WTC11 (cell line): ENCODE measurements at places on chromosomes 1 and 21. TPM values are rescaled to one million over a fixed set of nuclear protein-coding genes. Genes with fewer than 3 reads are reported as not detected.

SPATA21 gene
- total RNA-seq, result 0.07 to 0.41 TPM in 2 of 3 replicates, not detected in the other

ZNF593OS gene
- not detected in 3 replicates for total RNA-seq

PAQR6 gene
- total RNA-seq, result 5.9 to 7.9 TPM (median 6.5 TPM) in 3 replicates

FAM110D gene
- 0.37 to 0.55 TPM (median 0.53 TPM) in 3 replicates for total RNA-seq

RNF186 gene
- not detected in 3 replicates for total RNA-seq

RUSC1 gene
- 51.4 to 68.8 TPM (median 55.3 TPM) in 3 replicates for total RNA-seq

ACKR1 gene
- total RNA-seq, result 0.18 to 0.63 TPM (median 0.34 TPM) in 3 replicates

GRCh38 chr1:184296466-184297243, 90.2 kb upstream of the C1orf21 start:
- H3K27me3 ChIP-seq, result no peaks in the 10 kb centered on the region
- H3K4me3 ChIP-seq, result no peak overlapping the region
- no peak for DNase-seq
- peaks cover 7% of the 10 kb centered on the region for H3K4me1 ChIP-seq

- DNase-seq, result no peak
- H3K4me1 ChIP-seq, result peaks cover 12% of the 10 kb centered on the region
- no peak overlapping the region for H3K4me3 ChIP-seq
- H3K27ac ChIP-seq, result no peak overlapping the region
- no peaks in the 10 kb centered on the region for H3K36me3 ChIP-seq
Observed at GRCh38 chr1:197390856-197391255, 122.8 kb downstream of the CRB1 start.

- H3K27me3 ChIP-seq, result peaks cover 11% of the 10 kb centered on the region
- peak overlapping the region; percentile 90 for H3K27ac ChIP-seq
- peaks cover 39% of the 10 kb centered on the region for H3K4me1 ChIP-seq
Observed at GRCh38 chr1:18949686-18950400, 6.6 kb downstream of the IFFO2 start.

- peaks cover 64% of the 10 kb centered on the region for H3K4me1 ChIP-seq
- no peaks in the 10 kb centered on the region for H3K36me3 ChIP-seq
- H3K4me3 ChIP-seq, result peak within 1 kb of the TSS; percentile 87
- no peak for DNase-seq
Observed at GRCh38 chr1:53946252-53947171, at the start of gene LRRC42. Gene LRRC42, plus strand, starts transcription at chr1:53946350. Its CDS starts 5,650 bp downstream, at chr1:53952000.

DNA sequence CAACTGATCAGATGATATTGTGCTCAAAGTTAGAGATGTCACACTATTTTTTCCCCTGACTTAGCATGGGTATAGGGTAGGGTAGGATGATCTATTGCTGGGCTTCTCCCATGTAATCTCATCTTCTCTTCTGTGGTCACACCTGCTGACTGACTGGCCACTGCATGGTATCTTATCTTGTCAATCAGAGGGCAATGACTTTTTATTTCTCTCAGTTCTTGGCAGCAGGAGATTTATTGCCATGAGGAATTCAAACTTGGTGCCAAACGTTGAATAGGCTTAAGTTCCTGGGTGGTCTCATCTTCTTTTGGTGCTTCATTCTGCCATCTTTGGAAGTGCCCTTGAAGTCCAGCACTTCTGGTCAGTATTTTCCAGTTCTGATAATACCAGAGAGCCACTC, 226.4 kb upstream of the POGK start:
- no peak for DNase-seq
- no peak overlapping the region for H3K4me3 ChIP-seq
- H3K27ac ChIP-seq, result no peak overlapping the region
- H3K4me1 ChIP-seq, result no peaks in the 10 kb centered on the region
- H3K27me3 ChIP-seq, result no peaks in the 10 kb centered on the region; the same call in 1 of the 2 replicates

DNA sequence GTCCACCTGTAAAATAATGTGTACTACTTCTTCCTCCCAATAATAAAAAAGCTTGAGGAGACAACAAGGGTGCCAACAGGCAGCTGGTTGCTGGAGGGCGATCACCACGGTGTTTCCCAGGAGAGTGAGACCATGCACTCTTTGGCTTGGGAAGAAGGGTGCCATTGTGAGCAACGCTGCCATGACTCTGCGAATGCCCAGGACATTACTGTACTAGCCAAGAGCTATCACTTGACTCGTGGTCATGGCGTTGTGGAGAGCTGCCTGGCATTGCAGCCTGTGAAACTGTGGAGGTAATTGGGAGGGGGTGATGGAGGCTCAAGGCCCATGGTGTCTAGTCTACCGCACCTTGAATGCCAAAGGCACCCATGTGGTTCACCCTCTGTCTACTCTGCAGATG, 14.6 kb upstream of the PRMT2 start:
- peaks cover 19% of the 10 kb centered on the region for H3K4me1 ChIP-seq
- H3K27me3 ChIP-seq, result no peaks in the 10 kb centered on the region; the same call in 1 of the 2 replicates
- peaks cover 9% of the 10 kb centered on the region for H3K36me3 ChIP-seq

GRCh38 chr1:110060034-110060661, 10.3 kb downstream of the ALX3 start:
- peak; percentile 81 for DNase-seq
- no peak overlapping the region for H3K4me3 ChIP-seq
- no peak overlapping the region for H3K27ac ChIP-seq
- peaks cover 12% of the 10 kb centered on the region for H3K27me3 ChIP-seq
- H3K36me3 ChIP-seq, result peaks cover 36% of the 10 kb centered on the region

DNA sequence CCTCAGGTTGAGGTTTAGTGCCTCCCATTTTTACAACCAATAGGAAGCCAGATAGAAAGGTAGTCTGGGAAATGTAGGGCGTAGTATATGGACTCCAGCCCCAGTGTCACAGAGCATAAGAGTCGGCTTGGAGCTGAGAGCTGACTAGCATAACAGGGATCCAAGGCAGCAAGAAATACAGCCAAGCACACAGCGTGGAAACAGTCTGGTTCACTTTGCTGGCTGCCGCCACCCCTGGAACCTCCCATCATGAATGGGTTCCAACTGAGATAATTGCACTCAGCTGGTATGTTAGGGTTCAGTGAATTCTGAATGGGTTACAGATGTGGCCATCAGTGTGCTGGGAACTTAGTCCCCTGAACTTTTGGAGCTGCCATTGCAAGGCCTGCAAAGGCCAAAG, 76.7 kb upstream of the GPR88 start:
- H3K27me3 ChIP-seq, result peaks cover 17% of the 10 kb centered on the region
- peaks cover 44% of the 10 kb centered on the region for H3K4me1 ChIP-seq
- H3K4me3 ChIP-seq, result no peak overlapping the region
- no peak overlapping the region for H3K27ac ChIP-seq

DNA sequence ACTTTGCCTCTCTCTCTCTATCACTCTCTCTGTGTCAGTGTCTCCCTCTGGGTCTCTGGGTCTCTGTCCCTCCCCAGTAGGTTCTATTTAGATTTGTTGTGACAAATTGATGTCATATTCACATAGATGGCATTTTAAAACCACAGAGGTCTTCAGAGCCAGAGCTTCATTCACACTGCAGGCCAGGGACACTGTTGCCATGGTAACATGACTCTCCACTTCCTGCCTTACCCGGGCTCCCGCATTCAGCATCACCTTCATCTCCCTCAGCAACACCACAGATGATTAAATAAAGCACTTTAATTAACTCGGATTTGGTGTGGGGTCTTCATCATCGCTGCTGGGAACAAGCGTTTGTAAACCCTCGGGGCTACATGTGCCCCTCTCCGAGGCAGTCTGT, 132.6 kb downstream of the ETS2 start:
- peaks cover 6% of the 10 kb centered on the region for H3K36me3 ChIP-seq
- H3K27me3 ChIP-seq, result no peaks in the 10 kb centered on the region
- no peak overlapping the region for H3K4me3 ChIP-seq
- DNase-seq, result no peak
- H3K27ac ChIP-seq, result no peak overlapping the region
- H3K4me1 ChIP-seq, result peaks cover 9% of the 10 kb centered on the region

DNA sequence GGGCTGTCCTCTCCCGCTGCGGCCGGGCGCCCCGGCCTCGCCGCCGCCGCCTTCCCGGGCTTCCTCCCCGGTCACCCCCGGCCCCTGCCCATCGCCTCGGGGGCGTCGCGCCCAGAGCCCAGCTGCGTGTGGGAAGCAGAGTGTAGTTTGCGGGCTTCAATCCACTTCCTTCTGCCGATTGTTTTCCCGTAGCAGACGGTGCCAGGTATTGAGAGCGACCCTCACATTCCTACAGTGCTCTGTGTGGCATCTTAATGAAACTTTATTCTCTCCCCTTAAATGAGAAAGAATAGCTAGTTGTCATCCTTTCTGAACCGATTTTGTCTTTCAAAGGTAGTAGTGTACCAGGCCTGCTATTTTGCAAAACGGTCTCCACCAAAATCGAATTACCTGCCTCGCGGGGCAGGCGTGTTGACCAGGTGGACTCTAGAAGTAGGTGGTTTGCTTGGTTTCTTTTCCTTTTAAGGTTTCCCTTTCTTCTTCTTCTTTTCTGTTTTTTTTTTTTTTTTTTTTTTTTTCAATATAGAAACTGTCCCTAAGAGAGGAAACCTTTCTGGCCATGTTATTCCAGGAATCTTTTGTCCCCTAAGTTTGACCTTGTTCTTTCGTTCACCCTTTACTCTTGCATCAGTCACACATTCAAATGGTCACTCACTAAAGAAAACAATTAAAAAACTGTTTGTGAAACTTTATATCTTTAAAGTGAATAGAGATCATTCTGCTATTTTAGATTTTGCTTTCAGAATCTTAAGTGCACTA, 881 bp downstream of the USP25 start:
- no peaks in the 10 kb centered on the region for H3K27me3 ChIP-seq
- DNase-seq, result no peak
- peak overlapping the region; percentile 95 for H3K4me3 ChIP-seq
- H3K4me1 ChIP-seq, result peaks cover 36% of the 10 kb centered on the region
- H3K36me3 ChIP-seq, result no peaks in the 10 kb centered on the region
- H3K27ac ChIP-seq, result peak overlapping the region; percentile 98
